ENCODE measurements at places on chromosomes 16 and 17. TPM values are rescaled to one million over a fixed set of nuclear protein-coding genes. Genes with fewer than 3 reads are reported as not detected.

DNA sequence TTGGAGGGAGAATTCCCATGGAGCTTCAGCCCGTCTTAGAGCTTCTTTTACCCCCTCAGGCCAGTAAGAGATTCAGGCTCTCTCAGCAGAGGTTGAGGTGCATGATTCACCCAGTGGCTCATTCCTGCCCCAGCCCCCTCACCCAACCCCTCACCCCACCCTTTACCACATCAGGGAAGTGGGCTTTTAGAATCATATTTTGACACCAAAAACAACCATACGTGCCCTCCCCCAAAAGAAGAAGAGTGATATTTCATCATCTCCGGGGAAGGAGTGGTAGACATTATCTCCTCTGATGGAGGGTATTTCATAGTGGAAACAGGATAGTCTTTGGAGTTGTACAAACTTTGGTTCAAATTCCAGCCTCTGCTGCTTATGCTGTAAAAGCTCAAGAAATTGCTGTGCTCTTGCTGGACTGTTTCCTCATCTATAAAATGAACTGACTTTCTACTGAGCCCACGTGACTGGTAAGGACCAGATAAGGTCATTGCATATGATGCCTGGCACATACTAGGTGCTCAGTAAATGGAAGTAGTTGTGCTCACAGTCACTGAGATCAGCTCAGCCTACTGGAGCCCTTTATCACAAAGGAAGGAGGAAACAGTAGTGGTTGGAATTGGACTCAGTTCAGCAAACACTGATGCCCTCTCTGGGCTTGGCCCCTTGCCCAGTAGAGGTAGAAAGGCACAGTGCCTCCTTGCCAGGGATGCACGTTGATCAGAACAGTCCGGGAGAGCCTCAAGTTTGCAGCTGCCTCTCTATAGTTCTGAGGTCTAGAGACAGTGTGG is 18.3 kb upstream of the CCL5 start:
- DNase-seq, result peak; percentile 55

DNA sequence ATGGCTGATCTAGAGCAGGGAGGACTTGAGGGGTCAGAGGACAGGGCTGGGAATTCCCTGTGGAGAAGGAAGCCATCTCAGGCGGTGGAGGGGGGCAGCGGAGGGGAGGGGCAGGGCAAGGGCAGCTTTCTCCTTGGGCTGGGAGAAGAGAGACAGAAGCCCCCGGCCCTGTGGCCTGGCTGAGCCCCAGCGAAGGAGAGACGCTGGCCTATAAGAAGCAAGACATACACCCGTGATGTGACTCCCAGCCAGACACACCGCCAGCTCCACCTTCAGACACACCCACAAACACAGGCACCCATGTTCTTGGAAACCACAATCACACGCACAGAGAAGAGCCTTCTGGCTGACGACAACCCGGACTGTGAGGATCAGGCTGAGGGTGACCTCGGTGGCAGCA is 10.0 kb downstream of the TRPV3 start:
- no peak for DNase-seq

DNA sequence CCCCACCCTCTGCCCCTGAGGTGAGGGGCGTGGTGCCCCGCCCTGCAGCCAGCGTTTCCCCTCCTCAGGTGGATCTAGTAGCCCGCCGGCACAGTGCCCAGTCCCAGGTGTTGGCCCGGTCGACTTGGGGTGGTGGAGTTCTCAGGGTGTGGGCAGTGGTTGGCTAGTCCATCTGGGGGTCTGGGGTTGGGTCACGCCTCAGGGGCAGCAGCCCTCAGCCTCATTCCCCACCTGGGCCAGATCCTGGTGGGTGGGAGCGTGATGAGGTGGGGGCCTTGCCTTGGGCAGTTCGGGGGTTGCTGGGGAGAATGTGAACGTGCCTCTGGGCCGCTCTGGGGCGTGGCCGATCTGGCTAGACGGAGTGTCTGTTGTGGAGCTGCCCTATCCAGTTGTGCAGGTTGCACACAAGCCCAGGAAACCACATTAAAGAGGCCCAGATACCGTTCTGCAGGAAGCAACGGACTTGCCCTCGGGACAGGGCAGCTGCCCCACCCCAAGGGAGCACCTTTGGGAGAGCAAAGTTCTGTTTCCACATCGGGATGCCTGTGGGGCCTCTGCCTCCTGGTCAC is 32.0 kb downstream of the GSE1 start:
- DNase-seq, result no peak

GRCh38 chr16:15807603-15808009 is 49.2 kb downstream of the MYH11 start:
- DNase-seq, result no peak

GRCh38 chr17:12856416-12856815 is 67.1 kb downstream of the ARHGAP44 start:
- no peak for DNase-seq

DNA sequence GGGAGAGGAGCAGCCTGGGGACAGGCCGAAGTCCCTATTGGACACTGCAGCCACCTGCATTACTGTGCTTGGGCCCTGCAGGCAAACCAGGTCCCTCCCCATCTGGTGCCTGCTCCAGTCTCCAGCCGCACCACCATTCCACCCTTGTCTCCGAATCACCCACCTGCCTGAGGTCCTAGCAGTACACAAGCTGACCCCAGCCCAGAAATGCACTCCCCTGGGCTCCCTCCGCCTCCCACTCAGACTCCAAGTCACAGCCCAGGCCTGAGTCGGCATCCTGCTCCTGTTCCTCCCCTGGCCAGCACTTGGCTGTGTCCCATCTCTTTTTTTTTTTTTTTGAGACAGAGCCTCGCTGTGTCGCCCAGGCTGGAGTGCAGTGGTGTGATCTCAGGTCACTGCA is 6.3 kb downstream of the UNC13D start:
- DNase-seq, result no peak

DNA sequence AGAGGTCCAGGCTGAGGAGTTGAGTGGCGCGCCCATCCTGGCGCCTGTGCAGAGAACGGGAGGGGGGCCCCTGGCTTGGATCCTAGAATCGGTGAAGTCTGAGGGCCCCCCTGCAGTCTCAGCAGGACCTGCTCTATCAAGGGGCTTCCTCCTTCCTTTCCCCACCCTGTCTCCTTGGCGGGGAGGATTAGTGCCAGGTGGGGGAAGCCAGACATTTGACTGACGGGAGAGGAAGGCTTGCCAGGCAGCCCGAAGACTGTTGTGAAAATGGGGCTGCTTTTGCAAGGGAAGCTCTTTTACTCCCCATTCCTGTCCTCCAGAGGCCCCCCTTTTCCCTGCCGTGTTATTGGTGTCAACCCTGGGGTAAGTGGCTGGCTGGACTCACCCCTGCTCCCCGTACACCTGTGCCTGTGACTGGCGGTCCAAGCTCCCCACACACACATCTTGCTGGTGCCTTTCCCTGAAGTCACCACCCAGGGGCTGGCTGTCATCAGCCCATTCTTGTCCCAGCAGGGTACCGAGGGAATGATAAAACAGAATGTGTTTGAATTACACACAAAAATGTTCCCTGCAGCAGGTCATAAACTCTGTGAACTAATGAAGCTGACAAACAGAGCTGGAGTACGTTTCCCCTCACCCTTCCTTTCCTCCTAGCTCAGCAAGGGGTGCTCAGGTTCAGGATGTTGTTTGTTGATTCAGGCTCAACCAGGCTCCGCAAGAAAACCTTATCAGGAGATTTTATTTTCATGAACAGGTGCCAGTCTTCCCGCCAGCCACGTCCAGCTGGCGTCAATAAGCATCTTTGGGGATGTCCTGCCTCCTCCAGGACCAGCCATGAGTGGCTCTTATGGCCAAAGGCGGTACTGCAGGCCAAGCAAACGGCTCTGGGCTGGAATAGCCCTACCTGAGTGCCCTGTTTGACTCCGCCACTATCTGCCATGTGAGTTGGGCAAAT is 4.4 kb upstream of the ARMC7 start:
- DNase-seq, result peak; percentile 75

- no peak for DNase-seq
These were observed 102.4 kb upstream of the CRHR1 start for GRCh38 chr17:45681706-45682105.

- DNase-seq, result no peak
These were observed 216.7 kb downstream of the RPTOR start for GRCh38 chr17:80761110-80761871.

Gene ATP2A1
- total RNA-seq, result 0.38 TPM

Gene CRISPLD2
- total RNA-seq, result 34.9 TPM

Gene CARD14
- total RNA-seq, result 0.50 TPM

Gene AIPL1
- total RNA-seq, result not detected

Gene HSBP1
- total RNA-seq, result 105 TPM

Gene IQCK
- 14.1 TPM for total RNA-seq

Gene RIPOR1
- total RNA-seq, result 112 TPM
